Fibroblast of mammary gland (primary cell): ENCODE measurements at places on chromosomes 1 and 21.

DNA sequence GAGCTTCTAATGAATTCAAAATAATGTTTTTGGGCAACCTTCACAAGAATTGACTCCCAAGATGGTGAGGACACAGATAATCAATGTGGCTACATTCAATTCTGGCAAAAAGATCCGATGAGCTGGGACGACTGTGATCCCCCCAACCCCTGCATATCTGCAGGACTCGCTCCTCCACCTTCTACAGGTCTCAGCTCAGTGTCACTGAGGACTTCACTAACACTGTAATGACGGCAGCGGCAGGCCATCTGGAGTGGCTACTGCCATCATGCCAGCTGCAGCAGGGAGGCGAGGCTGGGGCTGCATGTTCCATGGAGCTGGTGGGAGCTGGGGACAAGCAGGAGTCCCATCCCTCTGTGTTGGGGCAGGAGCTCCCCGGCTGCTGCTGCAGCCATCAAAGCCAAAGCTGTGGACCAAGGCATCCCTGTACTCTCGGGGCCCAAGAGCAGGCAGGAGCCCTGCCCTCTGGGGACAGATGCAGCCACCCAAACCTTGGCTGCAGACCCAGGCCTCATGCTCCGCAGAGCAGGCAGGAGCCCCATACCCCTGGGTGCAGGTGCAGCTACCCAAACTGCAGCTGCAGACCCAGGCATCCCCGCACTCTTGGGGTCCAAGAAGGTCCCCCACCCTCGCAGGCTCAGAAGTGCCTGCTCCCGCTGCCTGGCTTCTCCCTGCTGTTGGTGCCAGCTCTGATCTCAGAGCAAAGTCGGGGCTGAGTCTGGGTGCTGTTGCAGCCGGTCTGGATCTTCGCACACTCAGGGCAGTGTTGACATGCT lies 12.2 kb upstream of the DHRS3 start:
- no peak for DNase-seq

DNA sequence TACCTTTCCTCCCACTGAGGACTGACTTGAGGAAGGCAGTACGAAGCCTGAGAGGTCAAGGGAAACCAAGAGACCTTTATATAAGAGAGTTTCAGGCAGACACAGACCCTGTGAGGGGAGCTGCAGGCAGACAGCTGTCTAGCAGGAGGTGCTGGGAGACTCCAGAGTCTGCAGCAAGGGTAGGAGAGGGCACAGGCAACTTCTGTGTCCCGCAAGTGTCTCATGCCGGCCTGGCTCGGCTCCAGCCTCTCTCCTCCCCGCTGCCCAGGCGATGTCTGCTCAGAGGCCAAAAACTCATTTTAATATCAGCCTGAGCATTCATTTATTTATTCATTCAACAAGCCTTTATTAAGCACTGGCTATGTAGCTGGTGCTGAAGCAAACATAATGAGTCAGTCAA lies 83.0 kb downstream of the KIRREL1 start:
- no peak for DNase-seq

DNA sequence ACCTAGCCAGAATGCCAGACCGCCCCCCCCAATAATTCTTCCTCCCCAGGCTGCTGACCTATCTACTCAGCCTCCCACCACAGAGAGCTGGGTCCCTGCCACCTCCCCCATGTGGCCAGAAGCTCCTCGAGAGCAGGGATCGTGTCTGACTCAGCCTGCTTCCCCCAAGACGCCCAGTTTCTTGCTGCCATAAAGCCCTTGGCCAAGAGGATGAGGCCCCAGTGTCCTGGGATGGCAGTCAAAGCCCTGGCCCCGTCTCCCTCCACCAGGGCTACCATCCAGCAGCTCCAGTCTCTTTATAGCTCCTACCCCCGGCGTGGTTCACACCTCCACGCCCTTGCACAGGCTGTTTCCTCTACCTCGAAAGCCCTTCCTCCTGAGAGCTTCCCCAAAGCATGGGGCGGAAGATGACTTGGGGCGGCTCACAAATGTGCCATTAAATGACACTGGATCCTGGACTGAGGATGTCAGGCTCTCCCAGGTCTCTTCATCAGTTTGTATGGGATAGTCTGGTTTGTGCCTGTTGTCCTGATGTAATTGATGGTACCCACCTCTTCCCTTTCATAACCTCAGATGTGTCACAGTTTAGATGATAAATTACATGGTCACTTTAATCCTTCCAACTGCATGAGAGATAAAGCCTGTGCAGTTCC lies 13.2 kb downstream of the ADGRB2 start:
- peak; percentile 78 for DNase-seq

DNA sequence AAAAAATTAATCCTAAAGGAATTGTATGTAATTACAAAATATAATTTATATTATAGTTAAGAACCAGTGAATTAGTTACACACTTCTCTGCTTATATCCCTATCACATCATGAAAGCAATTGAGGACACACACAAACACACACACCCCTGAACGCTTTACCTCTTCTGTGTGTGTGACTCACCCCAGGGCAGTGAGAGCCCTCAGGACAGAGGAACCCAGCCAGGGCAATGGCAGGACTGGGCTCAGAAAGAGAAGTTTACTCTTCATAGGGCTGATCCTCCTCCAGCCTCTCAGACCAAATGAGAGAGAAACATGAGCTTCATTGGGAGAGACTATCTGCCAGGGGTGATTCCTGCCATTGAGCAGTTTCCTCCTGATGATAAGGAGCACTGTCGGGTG lies 38.1 kb downstream of the SLC44A3 start:
- DNase-seq = peak; percentile 12

DNA sequence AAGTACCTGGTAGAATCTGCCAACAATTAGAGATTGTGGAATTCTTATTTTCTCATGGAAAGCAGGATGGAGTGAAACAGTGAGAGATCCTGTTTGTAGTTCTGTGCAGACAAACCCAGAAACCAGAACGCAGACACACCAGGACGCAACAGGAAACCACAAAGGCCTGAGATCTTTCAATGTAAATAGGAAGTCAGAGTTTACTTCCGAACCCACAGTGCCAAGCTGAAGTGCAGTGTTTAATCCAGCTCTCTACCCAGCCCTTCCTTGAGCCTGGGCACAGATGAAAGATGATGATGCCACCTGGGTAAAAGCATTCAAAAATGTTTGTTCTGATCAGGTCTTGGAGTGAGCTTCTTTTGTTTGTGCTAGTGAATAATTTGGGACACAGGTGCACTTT lies 244.2 kb upstream of the HOOK1 start:
- no peak for DNase-seq

GRCh38 chr1:18533259-18533658 lies 52.5 kb downstream of the KLHDC7A start:
- DNase-seq = no peak

DNA sequence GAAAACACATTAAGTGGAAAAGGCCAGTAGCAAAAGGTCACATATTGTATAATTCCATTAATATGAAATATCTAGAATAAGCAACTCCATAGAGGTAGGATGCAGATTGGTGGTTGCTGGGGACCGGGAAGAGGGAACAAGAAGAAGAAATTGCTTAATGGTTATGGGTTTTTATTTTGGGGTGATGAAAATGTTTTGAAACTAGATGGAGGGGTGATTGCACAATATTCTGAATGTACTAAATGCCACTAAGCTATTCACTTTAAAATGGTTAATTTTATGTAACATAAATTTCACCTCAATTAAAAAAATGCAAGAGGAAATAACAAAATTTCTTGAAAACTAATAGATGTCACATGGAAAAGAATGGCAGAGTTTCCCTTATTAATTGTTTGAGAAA lies 6.7 kb downstream of the KIAA0040 start:
- no peak for DNase-seq

- peak; percentile 50 for DNase-seq
Observed at GRCh38 chr21:21003701-21004100, 5.5 kb downstream of the NCAM2 start.

DNA sequence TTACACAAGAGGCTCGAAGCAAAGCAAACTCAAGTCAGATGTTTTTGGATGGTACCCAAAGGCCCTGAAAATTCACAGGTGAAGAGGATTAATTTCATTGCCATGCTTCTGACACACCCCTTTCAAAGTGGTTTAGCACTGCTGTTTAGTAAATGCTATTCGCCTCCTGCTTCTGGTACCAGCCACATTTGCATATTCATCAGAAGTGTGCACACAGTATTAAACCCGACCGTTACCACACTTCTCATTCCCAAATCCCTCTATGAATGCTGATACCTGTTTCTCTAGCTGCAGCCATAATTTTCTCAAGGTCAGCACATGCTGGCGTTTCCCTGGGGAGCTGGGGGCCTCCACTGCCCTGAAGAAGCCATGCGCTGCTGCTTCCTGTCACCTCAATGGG lies 179.8 kb upstream of the DAB1 start:
- DNase-seq = no peak

DNA sequence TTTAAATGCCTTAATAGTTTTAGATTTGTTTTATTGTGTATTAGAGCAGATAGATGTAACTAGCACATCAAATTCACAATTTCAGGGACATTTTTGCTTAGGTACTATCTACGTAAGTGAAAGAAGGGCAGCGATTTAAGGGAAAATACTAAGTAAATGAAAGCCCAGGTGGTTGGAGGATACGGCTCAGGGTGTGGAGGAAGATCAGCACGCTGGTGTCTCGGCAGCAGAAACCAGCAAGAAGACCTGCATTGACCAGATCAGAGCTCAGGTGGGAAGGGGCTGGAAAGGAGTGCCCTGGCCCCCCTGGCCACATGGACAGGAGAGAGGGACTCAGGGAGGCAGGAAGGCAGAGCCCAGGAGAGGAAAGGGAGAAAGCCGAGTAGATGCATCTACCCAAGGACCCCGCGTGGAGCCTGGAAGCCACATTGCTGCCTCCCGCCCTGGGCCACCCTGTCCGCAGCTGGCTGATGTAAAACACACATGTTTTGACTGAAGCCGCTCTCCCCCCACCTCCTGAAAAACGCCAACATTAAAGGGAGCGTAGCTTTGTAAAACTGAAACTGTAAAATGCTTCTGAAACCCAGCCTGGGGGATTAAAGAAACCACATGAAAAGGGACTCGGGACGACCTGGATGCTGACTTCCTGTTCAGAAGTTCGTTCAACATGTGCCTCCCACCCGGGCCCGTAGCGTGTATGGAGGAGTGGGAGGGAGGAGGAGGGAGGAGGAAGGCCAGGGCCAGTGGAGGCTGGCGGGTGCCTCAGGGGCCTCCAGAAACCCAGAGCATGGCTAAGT lies 72.6 kb upstream of the TARDBP start:
- DNase-seq = no peak

GRCh38 chr1:182139496-182139895 lies 78.0 kb upstream of the ZNF648 start:
- no peak for DNase-seq

DNA sequence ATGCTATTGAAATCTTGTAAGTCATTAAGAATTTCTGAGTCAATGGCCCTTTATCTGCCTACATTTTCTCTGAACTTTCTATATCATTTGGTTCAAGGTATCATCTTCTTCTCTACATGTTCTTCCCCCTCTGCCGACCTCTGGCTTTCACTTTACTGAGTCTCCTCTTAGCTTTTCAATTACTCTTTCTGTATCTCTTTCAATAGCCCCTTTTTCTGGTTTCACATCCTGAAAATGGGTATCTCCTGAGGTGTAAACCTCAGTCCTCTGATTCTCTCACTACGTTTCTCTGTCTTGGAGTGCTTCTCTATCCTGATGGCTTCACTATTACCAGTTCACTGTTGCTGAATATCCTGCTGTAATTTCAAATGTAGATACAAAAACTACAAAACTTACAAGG lies 98.9 kb downstream of the LYST start:
- no peak for DNase-seq

GRCh38 chr1:183590244-183591191 lies at the start of gene NCF2:
Gene NCF2, minus strand, starts transcription at chr1:183590459. Its CDS starts 130 bp downstream, at chr1:183590329.
- peak; percentile 29 for DNase-seq

GRCh38 chr1:114660238-114660637 lies 9.6 kb downstream of the DENND2C start:
- DNase-seq = no peak

GRCh38 chr1:2173546-2174347 lies 20.8 kb downstream of the FAAP20 start:
- no peak for DNase-seq

DNA sequence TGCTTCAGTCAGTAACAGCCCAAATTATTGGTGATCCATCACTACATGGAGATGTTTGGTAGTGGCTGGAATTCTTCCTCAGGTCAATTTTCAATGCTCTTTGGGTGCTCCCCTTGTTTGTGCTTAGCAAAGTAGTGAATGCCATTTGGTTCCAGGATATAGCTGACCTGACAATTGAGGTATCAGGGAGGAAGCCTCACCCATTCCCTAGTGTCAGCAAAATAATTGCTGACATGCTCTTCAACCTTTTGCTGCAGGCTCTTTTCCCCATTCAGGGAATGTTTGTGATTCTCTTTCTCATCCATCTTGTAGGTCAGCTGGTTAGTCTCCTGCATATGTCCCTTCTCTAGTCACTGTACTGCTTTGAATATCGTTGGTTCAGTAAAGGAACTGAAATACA lies 7.1 kb upstream of the OR10K1 start:
- no peak for DNase-seq

DNA sequence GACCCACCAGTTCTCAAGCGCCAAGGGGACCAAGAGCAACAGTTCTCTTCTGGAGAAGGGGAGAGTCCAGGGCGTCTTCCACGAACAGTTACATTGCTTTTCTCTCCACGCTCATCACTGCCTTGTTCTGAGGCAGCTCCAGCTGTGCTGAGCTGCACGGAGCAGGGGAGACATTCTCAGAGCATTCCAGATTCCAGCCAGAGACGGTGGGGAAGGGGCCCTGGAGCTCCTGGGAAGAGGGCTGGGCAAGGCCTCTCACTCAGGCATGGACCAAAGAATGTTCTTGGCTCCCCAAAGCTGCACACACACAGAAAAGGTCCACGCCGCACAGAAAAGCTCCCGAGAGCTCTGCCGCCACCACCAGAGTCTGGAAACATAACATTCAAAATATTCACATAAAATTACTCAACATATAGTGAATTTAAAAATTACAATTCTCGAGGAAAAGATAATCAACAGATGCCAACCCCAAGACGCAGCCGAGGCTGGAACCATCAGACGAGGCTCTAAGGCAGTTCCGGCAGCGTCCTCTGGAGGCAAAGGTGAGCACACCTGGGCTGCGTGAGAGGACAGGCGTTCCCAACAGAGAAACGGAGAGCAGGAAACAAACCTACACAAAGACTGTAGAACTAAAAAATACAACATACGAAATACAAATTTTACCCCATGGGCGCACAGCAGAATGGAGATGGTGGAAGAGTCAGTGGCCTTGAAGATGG lies 40.5 kb downstream of the UBE2G2 start:
- DNase-seq = no peak

GRCh38 chr1:27807385-27807784 lies 23.2 kb upstream of the PPP1R8 start:
- no peak for DNase-seq

GRCh38 chr1:8970870-8971337 lies 25.2 kb downstream of the CA6 start:
- no peak for DNase-seq

GRCh38 chr1:197799271-197799670 lies 24.0 kb upstream of the DENND1B start:
- DNase-seq = peak; percentile 91

DNA sequence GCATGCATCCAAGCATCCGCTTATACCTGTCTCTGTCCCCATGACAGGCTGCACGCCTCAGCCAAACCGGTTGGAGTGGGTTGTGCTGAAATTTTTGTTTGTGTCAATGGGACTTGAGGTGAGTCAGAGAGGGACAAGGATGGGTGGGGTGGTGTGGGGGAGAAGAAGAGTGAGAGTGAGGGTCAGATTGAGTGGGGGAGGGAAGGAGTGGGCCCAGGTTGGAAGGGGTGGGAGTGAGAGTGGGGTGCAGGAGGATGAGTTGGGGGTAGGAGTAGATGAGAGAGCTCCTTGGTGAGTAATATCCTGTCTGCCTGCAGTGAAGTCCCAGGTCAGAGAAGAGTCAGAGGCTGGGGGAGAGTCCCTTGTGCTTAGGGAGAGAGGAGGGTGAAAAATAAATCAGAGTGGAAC lies 3.3 kb upstream of the NECTIN4 start:
- DNase-seq = peak; percentile 47

GRCh38 chr21:39155578-39155977 lies 27.7 kb downstream of the PSMG1 start:
- DNase-seq = no peak
